ENCODE measurements at places on chromosomes 3 and 15.
A peak's percentile ranks its signal among the peaks of the same experiment; 100 is the strongest.

DNA sequence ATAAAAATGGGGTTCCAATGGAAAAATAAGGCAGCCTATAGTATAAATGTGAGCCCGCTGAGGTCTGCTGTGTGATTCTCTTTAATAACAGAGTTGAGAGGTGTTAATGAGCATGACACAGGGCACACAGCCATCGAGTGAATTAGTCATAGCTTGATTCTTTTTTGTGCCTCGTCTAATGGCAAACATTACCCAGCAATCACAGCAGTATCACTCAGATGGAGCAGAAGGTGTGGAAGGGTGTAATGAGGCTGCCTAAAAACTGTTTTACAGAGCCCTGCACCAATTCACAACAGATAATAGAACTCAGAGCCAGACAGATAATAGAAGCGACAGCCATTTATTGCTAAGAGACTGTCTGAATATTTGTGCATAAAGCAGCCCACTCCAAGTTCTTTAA is 178.6 kb upstream of the TPRG1 start:
- no peak for DNase-seq

DNA sequence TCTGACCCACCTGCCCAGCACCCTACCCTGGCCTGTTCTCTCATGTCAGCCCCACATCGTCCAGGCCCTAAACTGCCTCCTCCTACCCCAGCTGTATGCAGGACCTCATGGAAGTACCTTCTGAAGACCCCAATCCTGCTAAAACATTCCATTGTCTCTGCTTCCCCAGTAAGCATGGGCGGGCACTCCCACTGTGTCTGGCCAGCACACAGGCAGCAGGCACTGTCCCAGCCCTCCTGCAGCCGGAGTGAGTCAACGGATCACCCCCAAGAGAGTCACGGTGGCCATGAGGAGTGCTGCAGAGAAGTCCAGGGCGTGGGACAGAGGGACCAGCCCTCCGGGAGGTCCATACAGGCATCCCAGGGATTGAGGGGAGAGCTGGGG is 36.4 kb upstream of the SLCO2A1 start:
- DNase-seq, result no peak

DNA sequence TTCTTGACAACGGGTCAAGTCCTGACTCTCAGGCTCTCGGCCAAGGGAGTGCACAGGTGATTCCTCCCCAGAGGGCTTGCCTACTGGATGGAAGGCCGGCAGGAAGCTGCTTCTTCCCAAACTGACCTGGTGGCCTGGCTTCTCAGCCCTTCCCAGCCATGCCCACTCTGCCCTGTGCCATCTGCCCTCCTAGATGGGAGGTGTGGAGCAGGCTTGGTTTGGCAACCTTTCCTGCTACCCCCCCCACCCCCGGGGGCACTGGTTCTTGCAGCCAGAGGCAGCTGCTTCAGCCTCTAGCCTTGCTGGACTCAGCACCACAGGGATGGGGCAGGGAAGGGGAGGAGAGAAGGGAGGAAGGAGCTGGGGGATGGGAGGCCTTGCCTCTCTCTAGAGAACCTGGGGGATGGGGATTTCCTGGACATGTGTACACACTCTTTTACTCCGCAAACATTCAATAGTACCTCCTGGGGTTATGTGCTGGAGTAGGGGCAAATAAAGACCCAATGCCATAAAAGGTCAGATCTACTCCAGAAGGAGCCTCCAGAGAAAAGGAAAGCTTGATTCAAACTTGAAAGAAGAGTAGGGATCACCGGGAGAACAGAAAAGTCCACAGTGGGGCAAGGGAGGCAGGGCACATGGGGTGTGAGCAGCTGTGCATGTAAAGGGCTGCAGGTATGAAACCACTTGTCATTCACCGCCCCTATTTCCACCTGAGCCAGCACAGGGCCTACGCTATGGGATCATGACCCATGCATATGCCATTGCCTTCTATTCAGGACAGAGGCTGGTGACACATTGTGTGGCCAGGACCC is 4.2 kb upstream of the DAPK2 start:
- no peak for DNase-seq

GRCh38 chr3:111979434-111980038 is 710 bp downstream of the ABHD10 start:
- no peak for DNase-seq

GRCh38 chr3:171778493-171778892 is 31.8 kb downstream of the PLD1 start:
- DNase-seq, result no peak

GRCh38 chr3:127134887-127135240 is 58.1 kb upstream of the PRR23E start:
- no peak for DNase-seq

DNA sequence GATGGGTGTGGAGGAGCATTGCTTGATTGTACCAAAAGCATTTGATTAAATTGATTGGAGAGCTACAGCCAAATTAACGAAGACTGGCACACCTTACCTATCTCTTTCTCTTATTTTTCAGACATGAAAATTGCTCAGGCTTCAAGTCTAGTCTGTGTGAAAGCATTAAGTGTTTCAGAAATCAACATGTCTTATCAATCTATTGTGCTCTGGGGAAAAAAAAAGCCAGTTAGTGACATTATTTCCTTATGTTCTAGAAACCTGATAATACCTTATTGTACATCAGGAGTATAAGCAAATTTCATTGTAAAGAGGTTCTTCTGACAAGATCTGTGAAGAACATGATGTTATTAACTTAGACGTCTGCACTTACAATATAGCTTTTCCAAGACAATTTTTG is 465.2 kb downstream of the IL5RA start:
- DNase-seq, result no peak

DNA sequence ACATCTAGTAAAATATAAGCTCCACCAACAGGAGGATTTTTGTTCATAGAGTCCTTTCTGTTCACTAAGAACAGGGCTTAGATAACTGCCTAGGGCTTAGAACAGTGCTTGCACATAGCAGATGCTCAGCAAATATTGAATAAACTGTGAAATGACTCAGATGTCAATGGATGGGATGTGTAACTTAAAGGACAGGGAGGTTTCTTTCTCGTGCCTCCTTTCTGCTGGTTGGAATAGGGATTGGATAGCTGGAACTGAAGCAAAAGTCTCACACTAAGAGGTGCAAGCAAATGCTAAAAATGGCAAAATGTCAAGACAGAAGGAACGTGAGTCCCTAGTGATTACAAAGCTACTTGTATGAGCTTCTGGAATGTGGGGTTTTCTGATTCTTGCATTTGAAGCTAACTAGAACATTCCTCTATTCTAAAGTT is 392.8 kb upstream of the WNT5A start:
- DNase-seq, result no peak

GRCh38 chr3:108406661-108407206 is 103.7 kb downstream of the MYH15 start:
- no peak for DNase-seq

DNA sequence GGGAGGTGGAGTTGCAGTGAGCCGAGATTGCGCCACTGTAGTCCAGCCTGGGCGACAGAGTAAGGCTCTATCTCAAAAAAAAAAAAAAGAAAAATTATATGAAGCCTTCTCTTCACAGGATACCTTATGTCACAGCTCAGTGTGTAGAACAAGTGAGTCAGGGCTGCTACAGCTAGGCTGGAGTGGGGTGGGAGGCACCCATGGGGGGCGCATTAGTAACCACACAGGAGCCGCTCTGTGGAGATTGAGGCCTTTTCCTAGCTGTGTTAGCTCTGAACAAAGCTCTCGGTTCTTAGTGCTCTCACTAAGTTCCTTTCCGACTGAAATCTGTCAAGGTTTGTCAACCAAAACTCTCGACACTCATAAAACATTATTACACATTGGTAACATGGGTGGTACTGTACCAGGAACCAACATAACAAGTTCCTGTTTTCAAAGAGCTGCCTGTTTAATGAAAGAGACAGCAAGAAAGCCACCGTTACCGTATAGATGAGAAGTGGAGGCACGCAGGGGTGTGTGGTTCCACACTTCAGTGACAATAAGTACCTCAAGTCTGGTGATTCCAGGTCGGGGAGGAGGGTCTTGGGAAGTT is 4.5 kb downstream of the LRRC31 start:
- peak; percentile 10 for DNase-seq

- DNase-seq, result no peak
Measured at GRCh38 chr3:177830411-177830849, 633.1 kb upstream of the TBL1XR1 start.

- DNase-seq, result no peak
Measured at GRCh38 chr15:70504299-70504951, 258.9 kb downstream of the UACA start.

DNA sequence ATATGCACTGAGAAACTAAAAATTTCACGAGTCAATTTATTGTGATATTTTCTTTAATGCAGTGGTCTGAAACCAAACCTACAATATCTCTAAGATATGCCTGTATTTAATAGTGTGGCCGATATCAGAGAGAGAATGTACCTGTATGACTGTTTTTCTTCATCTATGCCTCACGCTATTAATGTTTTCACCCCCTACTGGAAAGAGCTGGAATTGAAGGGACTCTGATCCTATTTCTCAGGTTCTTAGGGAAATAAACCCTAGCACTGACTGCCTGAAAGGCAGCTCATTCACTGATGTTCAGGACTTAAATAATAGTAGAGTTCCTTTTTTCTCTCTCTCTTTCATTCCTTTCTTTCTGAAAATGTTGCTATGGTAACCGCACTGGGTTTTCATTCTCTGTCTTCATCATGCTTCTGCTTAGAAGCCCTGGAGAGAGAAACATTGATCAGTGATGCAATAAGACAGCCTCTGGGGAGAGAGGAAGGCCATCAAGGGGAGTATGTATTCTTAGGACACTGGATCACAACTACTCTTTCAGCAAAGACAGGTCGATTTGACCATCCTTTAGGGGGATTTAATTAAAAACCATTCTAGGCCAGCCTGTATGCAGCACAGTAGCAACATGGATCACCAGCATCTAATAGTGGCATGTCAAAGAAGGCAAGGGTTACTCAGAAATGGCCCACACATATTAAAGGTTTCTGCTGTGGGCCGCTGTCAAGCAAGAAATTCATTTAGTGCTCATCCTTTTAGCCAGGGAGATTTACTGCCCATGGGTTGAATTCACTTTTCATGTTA is 1135.7 kb downstream of the IGSF11 start:
- no peak for DNase-seq

DNA sequence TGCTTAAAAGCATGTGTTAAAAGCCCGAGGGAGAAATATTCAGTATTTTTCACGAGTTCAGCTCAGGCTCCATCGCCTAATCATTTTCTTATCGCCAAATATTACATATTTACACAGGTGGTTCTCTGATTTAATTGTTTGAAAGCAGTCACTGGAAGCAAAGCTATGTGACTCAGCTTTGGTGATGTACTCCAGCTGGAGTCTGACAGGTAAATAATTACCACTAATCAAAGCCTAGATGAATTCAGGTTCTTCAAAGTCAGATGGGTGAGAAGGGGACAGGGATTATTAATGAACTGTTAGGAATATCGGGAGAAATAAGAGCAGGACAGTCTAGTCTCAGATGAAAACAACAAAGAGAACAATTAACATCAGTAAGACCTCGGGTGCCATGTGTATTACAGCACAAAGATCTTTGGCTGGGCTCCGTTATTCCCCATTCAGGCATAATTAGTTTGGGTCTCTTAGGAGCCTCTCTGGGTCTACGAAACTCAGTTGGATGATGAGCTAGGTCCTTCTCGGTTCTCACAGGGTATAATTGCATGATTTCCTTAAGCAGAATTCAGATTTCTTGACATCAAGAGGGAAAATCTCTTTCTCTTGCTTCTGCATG is 331.7 kb upstream of the ADAMTS9 start:
- no peak for DNase-seq

DNA sequence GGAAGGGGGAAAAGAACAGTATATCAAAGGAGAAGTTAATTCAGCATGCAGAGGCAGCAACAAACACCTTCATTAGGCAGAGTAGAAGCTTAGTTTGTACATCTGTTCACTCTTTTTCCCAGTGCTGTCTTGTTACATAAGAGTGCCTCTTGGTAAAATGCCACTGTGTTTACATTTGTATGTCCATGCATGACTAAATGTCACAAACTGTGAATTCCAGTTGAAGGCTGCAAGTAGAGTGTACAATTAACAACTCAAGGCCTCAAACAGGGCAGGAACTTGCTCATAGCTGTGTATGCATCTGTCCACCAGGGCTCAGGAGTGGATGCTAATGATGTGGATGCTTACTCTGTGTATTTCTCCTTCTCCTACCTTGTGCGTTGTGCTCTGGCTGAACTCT is 214.2 kb upstream of the TPM1 start:
- no peak for DNase-seq

- DNase-seq, result no peak
Measured at GRCh38 chr3:7112523-7113056, 251.7 kb downstream of the GRM7 start.

DNA sequence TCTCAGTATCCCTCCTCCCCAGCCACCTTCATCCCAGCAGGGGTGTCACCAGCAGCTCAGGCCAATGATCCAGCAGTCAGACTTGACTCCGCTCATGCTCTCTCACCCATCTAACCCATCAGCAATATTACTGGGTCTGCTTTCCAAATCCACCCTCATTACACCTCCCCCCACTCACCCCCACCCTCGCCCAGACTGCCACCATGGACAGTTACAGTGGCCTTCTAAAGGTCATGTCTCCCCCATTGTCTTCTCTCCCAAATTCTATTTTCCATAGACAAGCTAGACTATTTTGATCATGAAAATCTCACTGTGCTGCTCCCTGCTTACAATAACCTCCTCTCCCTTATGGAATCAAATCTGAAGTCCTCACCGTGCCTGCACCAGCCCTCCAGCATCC is 156.0 kb downstream of the TJP1 start:
- DNase-seq, result no peak

- no peak for DNase-seq
Measured at GRCh38 chr3:138467931-138468330, 33.5 kb downstream of the ESYT3 start.

DNA sequence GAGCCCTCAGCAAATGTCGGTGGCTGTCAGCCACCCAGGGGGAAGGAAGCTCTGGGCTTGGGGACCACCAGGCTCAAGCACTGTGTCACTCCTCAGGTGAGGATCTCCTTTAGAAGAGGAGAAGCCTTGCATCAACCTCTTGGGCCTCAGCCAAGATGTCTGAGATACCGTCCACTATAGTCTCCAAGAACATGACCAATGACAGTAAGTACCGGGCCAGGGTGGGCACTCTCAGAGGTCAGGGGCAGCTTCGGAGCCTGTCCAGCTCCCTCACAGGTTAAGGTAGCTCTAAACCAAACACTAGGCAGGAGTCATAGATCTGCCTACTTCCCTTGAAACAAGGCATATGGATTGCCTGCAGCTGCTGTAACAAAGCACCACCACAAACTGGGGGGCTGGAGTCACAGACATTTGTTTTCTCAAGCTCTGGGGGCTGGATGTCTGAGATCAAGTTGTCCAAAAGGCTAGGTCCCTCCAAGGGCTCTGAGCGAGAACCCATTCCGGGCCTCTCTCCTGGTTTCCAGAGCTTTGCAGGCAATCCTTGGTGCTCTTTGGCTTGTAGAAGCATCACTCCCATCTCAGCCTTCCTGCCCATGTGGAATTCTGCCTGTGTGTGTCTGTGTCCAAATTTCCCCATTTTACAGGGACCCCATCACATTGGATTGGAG is 1.3 kb downstream of the CFAP100 start:
- DNase-seq, result no peak
